ENCODE measurements at places on chromosomes 4 and X.

DNA sequence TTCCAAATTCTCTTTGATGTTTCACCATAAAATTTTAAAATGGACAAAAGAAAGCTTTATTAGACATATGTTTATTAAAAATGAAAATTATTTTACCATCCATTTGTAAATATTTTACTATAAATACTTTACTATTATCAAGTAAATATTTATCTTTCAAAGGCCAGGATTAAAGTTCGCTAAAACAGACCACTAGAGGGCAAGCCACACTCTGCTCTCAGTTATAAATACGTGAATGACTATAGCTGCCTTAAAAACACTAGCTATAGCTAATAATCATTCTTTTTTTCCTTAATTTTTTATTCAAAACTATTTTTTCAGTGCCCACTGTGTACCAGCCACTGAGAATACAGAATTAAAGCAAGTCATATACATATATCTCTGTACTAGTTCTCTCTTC, 38.6 kb downstream of the UNC5C start:
- no peak for DNase-seq

DNA sequence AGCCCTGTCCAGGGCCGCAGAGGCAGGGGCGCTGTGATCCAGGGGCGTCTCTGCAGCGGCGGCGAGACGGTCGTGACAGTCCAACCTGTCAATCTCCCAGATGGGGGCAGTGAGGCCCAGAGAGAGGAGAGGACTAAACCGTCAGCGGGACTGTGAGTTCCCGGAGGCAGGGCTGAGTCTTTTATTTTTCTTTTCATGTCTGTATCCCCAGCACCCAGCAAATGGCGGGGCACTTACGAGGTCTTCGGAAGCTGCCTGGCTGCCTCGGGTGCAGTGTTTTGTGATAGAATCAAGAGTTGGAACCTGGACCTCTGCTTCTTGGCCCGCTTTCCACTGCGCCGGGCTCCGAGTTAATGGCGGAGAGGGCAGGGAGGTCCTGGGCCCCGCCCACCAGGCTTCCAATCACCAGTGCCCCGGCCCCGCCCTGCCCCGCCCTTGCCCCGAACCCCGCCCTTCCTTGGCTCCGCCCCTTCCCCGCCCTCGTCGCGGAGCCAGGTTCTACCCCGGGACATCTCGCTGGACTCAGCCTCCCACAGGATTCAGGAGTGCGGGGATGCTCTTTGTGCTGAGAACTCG, 35.3 kb upstream of the GRPEL1 start:
- DNase-seq, result peak; percentile 94

DNA sequence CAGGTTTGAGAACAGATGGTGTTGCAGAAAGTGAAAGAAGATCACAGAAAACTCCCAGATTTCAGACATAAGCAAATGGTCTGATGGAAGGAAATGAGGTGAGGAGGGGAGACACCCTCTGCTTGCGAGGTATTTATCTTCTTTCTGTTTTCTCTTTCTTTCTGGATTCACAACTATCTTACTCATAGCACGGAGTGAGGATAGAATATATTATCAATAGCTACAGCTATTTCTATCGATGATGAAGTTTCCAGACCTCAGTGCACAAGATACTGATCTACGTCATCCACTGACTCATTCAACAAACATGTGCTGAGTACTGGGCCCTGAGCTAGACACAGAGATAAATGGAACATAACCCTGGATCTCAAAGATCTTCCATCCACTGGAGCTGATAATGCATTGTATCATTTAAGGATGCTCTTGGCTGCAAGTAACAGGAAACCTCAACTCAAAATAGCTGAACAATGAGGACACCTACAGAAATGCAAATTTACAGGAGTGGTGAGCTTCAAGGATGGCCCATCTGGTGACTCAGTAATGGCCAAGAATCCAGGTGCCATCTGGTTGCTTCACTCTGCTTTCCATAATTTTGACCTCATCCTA, 21.2 kb downstream of the SLC2A9 start:
- DNase-seq, result no peak

DNA sequence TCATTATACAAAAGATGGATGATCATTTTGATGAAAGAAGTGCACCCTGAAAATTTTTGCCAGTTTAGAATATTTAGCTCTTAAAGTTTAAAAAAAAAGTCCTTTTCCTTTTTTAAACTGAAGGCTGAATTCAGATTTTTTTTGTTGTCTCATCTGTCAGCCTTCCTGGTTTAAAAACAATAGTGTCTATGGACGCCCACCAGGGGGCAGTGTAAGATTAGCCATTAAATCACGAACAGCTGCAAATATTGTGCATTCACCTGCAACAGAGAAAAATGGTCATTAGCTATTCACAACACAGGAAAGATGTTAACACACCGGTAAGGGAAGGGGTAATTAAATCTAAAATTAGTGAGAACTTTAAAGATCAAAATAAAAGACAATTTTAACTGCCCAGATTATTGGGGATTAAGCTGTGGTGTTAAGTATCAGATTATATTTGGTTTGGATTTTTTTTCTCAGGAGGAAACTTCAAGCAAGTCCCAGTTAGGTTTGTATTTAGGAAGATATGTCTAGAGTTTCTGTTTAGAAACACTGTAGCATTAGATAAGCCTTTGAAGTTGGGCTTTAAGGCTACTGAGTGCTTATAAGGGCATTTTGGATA, 4.4 kb upstream of the CXorf38 start:
- DNase-seq, result no peak

DNA sequence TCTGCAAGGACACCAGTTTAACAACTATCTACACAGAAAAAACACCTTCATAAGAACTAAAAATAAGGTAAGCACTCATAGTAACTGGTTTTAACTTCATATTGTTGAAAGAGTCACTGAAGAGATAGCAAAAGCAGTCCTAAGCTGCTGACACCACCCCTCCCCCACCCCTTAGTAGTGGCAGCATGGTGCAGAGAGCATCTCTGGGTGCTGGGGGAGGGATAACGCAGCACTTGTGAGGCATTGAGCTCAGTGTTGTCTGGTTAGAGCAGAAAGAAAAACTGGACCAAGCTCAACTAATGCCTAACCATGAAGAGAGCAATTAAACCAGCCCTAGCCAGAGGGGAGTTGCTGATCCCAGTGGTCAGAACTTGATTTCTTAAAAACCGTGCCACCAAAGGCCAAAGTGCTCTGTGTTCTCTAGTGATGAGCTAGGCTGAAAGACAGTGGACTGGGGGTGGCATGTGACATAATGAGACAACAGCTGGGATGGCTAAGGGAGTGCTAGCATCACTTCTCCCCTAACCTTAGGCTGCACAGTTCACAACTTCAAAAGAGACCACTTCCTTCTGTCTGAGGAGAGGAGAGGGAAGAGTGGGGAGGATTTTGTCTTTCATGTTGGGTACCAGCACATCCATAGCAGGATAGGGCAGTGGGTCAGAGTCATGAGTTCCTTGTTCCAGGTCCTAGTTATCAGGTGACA, 669.3 kb downstream of the PDHA2 start:
- no peak for DNase-seq

DNA sequence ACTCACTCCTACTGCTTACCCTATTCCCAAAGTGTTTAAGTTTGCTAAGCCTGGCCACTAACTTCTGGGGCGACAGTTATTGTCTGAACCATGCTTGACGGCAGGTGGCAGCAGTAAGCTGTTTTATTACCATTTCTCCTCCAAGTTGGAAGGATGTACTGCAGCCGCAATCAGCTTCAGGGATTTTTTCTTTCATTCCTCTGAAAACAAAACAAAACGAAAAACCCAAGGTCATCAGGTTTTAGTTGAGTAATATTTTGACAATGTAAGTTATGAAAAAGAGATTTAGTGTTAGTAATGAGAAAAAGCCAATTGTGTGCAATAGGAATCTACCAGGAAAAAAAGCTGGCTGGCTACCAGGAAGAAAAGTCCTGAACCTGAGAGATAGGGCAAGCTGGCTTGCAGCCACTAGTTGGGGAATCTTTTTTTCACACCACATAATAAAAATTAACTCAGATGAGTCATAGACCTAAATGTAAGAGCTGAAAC, 13.2 kb upstream of the RAB9B start:
- no peak for DNase-seq

GRCh38 chr4:177376024-177376423, 66.2 kb downstream of the AGA start:
- DNase-seq, result no peak

GRCh38 chr4:185004562-185005218, 13.6 kb upstream of the HELT start:
- no peak for DNase-seq

DNA sequence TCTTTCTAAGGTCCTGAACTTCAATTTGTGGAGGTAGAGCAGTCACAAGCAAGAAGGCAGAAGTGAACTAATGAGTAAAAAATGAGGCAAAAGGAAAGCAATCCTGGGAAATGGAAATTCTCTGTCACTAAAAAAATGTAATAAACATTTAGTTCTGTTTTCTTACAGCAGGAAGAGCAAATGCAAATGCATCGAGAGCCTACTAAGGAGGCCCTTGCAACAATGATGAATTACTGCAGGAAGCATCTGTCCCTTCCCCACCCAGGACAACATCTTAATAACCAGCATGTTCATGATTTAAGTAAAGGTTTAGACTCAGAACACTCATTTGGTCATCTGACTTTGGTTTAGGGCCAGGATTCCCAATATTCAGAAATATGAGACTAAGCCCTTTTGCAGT, 341.4 kb upstream of the NOCT start:
- no peak for DNase-seq

DNA sequence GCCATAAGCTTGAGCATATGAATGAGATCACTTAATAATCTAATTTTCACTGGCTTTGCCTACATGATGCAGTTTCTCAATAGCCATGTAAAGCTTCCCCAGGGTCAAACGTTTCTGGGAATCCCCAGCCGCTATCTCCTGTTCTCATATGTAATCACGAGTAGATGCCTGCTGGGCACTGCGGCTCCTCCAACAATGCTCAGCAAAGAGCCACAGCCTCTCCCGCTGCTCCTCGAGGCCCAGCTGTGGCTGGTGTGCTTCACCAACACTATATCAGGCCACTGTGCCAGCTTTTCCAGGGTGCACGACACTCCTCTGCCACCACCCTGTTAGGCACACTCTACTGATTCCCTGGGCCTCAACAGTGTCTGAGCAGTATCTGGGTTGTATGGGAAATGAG, 78.3 kb upstream of the RASGEF1B start:
- no peak for DNase-seq

DNA sequence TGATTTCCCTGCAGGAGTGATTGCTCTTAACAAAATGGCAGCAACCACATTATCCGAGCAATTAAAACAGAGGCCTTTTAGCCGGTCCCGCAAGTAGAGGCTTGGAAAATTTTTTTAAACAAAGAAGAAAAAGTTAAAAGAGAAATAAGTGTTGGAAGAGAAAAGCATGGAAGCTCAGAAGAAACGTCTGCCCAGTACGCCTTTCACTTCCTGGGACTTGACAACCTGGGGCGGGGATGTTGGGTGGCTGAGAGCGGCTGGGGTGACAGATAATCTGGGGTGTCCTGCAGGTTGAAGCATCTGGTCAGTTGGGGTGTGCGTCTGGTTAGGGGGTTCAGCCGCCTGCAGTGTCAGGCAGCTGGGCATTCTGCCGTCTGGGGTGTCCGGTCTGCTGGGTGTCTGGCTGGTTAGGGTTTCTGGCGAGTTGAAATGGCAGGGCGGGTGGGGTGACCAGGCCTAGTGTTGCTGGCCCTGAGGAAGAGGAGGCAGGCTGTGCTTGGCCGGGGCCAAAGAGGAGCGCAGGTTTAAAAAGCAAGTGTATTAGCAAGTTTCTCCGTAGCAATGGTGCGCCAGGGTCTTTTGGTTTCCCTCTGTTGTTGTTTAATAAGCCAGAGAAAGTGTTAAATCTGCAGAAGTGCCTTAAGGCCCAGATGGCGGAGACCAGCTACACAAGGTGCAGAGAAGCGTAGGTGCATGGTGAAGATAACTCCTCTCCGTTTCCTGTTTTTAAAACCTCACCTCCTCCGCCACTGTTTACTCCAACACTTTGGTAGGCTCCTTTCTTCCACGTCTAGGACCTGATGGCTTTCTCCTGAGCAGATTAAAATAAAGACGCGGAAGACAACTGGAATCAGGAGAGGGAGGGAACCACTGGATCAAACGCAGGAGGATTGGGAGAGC, 5.6 kb downstream of the HAND2 start:
- no peak for DNase-seq

DNA sequence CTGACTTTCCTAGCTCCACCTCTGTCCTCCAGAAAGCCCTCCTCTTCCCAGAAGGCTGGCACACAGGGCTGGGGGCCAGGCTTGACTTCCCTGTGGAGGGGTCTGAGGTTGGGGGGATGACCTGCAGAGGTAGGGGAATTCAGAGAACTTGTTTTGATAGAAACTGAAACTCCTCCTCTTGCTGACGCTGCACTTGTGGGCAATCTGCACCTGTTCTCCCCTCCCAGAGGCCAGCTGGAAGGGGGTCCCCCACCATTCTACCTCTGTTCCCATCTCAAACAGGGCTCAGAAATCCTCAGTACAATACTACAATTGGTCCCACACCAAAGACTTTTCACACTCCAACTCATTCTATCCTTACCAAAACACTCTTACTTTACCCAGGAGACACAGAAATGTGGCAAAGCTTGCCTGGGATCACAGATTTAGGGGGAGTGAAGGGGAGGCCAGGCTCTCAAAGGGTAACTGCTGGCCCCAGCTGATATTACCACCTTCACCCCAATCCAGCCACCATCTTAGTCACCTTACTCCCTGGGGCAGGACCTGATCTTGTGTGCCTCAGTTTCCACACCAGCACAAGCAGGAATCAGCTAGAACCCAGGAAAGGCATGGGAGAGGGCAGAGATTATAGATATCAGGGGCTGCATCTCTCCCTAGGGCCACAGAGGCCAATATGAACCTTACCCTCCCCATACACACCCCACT, 18.5 kb downstream of the OTUD5 start:
- DNase-seq, result no peak

GRCh38 chr4:67879486-67879885, 4.3 kb downstream of the TMPRSS11D start:
- no peak for DNase-seq

GRCh38 chr4:128782875-128783614, 26.5 kb upstream of the JADE1 start:
- no peak for DNase-seq

- DNase-seq, result no peak
These were observed 4.3 kb downstream of the FGFBP1 start for GRCh38 chr4:15934259-15934658.

GRCh38 chrX:24920769-24921168, 95.0 kb downstream of the ARX start:
- DNase-seq, result no peak

- DNase-seq, result no peak
These were observed 145.7 kb upstream of the TBC1D9 start for GRCh38 chr4:140901736-140902336.

DNA sequence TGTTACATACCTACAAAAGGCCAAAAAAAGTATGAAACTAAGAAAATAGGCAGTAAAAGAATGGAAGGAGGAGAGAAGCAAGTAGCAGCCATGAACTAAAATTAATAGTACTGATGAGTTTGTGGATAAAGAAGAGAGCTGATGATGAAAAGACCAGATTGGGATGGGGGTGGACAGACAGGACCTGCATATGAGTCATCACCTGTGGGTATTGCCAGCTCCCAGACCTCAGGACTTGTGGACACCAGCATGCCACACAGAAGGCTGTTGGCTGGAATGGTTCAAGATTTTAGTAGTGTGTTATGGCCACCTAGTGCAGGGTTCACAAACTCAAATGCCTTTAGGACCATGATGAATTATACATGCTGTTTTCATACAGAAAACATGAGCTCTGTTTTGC, 58.9 kb downstream of the ARX start:
- DNase-seq, result no peak

- DNase-seq, result no peak
These were observed 475.5 kb downstream of the CCSER1 start for GRCh38 chr4:90602726-90603125.

- DNase-seq, result no peak
These were observed 194.6 kb upstream of the KLF3 start for GRCh38 chr4:38469410-38469809.
